ENCODE measurements at places on chromosomes 4 and X.

GRCh38 chr4:9952415-9952950 lies 68.8 kb downstream of the SLC2A9 start:
- DNase-seq, result no peak

- DNase-seq, result no peak
Observed at GRCh38 chrX:153641627-153642026, 5.4 kb upstream of the DUSP9 start.

DNA sequence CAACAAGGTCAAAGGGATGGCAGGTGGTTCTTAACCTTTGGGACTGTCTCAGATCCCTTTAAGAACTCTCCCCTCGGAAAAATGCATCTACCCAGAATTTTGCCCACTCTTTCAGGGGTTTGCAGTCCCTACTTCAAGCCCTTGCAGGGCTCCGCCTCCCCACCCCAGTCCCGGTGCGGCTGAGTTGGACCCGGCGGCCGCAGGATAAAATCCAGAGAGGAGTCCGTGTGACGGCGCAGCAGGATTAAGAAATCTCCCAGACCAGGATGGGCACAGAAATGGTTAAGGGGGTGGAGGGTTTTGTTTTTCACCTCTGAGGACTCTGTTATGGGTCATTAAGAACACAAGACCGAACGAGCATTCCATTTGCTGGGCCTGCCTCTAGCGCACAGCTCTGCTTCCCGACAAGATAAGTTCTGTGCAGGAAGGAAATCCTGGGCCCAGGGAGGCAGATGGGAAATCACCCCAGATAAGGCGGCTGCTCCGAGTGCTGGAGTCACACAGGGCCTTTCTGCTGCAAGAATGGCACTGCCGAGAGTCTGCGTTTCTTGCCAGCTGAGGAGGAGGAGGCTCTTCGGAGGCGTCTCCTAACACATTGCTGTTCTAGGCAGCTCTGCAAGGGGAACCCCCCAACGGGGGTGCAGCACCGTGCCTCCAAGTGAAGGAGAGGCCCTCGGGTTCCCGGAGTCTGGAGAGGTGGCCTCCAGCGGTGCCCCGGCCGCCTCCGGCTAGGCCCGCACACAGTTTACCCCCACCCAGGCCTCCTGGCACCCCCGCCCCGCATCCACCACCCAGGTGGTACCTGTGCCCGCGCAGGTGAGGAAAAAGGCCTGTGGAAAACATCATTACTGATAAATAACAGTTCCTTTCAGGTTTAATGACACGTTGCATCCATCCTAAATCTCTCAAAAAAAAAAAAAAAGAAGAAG lies 277.6 kb downstream of the BCOR start:
- no peak for DNase-seq

- no peak for DNase-seq
Observed at GRCh38 chr4:43457866-43458265, 565.4 kb downstream of the GRXCR1 start.

- no peak for DNase-seq
Observed at GRCh38 chr4:77015390-77015789, 60.4 kb downstream of the CCNI start.

DNA sequence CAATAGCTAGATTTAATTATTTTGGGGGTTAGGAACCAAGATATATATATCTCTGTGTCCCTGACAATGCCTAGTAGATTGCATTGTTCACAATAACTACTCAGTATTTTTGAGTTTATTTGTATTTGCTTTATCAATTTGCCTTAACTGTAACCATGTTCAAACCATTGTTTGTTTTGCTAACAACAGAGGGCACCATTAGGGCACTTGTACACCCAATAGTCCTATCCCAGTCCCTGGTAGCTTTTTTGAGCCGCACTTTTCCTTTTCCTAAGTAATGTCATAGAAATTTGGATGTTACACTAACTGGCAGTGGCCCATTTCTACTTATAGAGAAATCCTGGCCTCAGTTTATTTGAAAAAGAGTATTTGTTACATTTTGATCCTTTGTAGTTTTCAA lies 575 bp upstream of the KLHL5 start:
- no peak for DNase-seq

GRCh38 chr4:99317354-99317753 lies 3.8 kb downstream of the ADH1B start:
- DNase-seq, result no peak

- DNase-seq, result no peak
Observed at GRCh38 chr4:150252306-150252705, 174.1 kb downstream of the DCLK2 start.

GRCh38 chrX:30183554-30183953 lies 31.8 kb upstream of the MAGEB2 start:
- DNase-seq, result no peak

DNA sequence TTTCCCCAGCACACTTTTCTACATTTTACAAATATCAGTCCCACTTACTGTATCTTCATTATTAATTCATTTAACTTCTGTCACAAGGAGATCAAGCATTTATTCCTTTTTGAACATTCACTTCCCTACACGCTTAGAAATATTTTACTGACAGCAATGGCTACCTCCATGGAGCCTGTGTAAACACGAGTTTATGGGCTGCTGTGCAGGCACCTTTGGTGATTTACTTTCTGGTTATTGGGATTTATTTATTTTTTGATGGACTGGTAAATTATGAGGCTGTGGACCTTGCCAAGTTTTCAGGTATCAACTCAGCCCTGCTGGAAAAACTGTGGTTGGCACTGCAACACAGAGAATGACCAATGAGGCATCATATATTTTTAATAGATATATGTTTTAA lies 45.4 kb upstream of the PAQR3 start:
- DNase-seq, result no peak

GRCh38 chr4:39712819-39713607 lies 15.1 kb downstream of the UBE2K start:
- DNase-seq, result no peak

All from stimulated activated CD8-positive, alpha-beta memory T cell treated with anti-CD3 and anti-CD28 coated beads, Interleukin-15, amount 100 ng/mL, for 1 hour (primary cell).